Fibroblast of skin of back (primary cell): ENCODE measurements at places on chromosomes 1 and 21.

GRCh38 chr1:5891137-5891536, 101.1 kb downstream of the NPHP4 start:
- DNase-seq = no peak

- DNase-seq = peak; percentile 91
Measured at GRCh38 chr1:212595787-212596714, 12.5 kb upstream of the ATF3 start.

DNA sequence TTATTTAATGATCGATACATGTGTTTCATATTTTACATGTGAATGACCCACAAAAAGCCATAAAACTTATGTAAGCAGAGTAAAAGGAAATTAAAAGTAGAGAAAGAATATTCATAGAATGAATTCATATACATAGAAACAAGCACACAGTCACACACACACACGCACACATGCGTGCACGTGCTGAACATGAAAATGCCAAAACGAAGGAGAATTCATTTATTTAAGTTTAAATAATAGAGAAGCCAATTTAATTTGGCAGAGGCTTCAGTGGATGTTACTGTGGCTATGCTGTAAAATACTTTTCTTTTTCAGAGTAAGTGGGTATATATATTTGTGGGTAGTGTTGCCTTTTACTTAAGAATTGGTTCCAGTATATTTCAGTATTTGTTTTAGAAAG, 145.0 kb upstream of the C21orf91 start:
- no peak for DNase-seq

DNA sequence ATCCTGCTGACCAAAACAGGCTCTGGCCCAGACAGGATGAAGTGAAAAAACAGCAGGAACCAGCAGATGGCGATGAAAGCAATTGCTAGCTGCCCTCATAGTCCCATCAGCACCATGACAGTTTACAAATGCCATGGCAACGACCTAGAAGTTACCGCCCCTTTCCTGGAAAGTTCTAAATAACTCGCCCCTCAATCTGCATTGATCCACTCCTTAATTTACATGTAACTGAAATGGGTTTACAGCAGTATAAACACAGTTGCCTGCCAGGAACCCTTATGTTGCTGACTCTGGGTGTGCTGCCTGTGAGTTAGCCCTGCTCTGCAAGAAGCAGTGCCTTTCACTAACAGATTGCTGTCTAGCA, 65.5 kb upstream of the CR1L start:
- DNase-seq = peak; percentile 49

- no peak for DNase-seq
Measured at GRCh38 chr21:26847002-26847401, 1.8 kb upstream of the ADAMTS1 start.

- no peak for DNase-seq
Measured at GRCh38 chr1:232856541-232856940, 51.3 kb downstream of the MAP10 start.

DNA sequence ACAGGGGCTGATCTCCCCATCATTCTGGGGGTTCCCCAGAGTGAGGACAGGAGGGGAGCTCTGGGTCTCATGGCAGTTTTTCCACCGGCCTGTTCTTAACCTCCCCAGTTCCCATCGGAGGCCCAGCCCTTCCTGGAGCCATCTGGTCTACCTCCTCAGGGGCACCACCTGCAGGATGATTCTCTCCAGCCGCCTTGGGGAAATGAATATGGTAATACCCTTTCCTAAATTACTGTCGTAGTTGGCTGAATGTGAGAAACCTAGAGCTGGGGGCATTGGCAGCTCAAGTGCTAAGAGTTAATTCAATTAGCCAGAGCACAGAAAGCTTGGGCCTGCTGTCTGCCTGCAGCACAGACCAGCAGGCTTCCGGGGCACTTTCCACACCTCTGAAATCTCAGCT, 64.9 kb downstream of the TAS1R2 start:
- DNase-seq = no peak

DNA sequence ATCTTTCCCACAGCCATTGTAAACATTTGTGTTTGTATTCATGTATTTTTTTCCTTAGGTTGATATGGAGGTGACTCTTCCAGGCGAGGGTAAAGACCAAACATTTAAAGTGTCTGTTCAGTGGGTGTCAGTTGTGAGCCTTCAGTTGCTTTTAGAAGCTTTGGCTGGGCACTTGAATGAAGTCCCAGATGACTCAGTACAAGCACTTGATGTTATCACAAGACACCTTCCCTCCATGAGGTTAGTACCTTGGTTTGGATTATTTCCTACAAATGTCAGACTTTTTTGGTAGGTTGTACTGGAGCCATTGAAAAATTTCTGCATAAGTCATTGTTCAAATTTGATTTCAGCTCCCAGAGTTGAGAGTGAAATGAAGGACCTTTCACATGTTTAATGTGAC, 17.4 kb downstream of the AGO4 start:
- DNase-seq = no peak

GRCh38 chr1:183194527-183195141, 8.6 kb downstream of the LAMC2 start:
- no peak for DNase-seq

GRCh38 chr1:210815641-210816550, 318.1 kb downstream of the KCNH1 start:
- DNase-seq = no peak

DNA sequence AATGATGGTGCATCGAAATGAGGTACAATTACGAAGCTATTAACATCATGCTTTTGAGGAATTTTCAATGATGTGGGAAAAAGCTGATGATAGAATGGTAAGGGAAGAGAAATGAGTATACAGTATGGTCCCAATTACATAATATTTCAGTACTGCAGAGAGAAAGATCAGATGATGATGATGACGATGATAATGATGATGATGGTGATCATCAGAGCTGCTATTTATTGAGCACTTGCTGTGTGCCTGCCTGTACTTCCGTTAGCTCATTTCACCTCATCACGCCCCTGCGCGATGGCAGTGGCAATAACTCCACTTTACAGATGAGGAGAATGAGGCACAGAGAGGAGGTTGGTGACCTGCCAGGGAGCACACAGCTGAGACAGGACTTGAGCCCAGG, 620.8 kb downstream of the MATN1 start:
- DNase-seq = no peak

- no peak for DNase-seq
Measured at GRCh38 chr21:45252448-45252925, 35.2 kb downstream of the POFUT2 start.

DNA sequence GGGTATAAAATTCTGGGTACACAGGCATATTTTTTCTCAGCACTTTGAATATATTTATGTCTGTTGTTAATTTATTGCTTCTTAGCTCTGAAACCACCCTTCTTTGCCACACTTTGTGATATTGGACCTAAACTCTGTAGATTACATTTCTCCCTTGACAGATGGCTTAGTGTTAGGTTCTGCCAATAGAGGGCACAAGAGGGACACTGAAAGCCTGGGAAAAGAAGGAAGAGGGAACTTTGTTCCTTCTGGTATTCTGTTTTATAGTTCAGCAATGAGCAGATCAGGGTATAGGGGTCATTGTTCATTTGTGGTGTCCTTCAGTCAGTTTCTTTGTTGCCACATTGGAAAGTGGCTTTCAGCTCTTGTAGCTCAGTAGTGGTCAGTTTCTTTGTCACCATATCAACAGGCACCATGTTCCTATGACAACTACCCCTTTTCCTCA, 423.5 kb upstream of the PROX1 start:
- DNase-seq = peak; percentile 3

- no peak for DNase-seq
Measured at GRCh38 chr1:92476071-92476631, 10.6 kb downstream of the GFI1 start.

- no peak for DNase-seq
Measured at GRCh38 chr1:67495327-67495726, 65.1 kb upstream of the SERBP1 start.

GRCh38 chr21:36710729-36711048, 11.8 kb downstream of the SIM2 start:
- DNase-seq = no peak

DNA sequence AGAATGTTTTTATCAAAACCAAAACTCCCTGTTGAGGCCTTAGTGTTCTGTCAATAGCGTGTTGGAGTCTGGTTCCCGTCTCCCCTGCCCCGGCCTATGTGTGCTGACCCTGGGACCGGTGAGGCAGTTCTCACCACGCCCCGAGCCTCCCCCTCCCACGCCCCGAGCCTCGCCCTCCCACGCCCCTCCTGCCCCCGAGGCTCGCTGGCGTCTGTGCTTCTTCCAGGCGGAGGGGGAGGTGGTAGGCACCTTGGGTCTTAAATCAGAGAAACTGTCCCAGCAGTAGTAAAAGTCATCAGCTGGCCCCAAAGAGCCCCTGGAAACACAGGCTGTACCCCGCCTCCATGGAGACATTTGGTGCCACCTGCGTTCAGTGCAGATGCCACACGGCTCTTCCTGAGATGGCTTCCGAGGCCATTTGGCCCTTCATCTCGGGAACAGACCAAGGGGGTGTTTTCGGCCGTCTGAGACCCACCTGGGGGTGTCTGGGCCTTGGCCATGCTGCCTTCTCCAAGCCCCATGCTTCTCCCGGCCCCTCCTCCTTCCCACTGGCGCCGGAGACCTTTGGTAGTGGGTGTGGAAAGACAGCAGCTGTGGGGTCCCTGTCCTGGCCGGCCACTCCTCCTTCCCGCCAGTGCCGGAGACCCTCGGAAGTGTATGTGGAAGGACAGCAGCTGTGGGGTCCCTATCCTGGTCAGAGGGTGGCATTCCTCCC, 44.7 kb downstream of the SKI start:
- DNase-seq = no peak

DNA sequence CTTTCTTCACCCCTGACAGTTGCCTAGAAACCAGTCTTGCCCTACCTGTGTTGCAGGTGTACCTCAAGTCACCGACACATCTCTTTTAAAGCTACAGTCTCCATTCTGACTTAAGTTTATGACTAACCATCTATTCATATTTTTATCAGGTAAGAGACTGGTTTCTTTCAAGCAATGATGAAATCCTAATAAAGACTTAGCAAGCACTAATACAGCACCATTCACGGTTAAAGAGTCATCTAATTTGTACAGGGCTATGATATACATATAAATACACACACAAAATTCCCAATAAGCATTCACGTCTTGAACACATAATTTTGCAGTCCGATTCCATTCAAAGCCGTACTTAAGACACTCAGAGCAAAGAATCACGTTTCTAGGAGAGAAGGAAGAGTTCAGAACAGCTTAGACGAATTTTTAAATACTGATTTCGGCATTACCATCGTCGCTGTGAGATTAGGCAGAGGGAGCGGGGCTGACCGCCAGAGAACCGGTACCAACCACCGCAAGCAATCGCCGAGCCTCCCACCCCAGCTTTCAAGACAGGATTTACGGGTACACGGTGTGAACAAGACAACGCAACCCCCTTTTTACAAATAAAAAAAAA, 943 bp downstream of the ERRFI1 start:
- DNase-seq = no peak

DNA sequence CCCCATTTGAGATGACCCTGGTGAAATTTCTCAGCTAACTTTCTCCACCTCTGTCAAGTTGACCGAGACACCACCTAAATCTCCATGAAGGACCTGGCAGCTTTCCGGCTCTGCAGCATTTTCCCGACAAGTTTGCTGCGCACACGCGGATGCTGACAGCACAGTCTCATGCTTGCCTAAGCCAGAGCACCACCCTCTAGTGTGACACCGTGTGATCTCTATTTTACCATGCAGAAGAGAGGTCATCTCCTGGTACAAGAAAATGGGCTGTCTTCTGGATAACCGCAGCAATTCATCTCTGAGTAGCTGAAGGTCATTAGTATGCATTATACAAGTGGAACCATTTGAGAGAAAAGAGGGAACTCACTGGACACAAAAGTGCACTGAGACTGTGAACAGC, 38.9 kb upstream of the H6PD start:
- DNase-seq = no peak

DNA sequence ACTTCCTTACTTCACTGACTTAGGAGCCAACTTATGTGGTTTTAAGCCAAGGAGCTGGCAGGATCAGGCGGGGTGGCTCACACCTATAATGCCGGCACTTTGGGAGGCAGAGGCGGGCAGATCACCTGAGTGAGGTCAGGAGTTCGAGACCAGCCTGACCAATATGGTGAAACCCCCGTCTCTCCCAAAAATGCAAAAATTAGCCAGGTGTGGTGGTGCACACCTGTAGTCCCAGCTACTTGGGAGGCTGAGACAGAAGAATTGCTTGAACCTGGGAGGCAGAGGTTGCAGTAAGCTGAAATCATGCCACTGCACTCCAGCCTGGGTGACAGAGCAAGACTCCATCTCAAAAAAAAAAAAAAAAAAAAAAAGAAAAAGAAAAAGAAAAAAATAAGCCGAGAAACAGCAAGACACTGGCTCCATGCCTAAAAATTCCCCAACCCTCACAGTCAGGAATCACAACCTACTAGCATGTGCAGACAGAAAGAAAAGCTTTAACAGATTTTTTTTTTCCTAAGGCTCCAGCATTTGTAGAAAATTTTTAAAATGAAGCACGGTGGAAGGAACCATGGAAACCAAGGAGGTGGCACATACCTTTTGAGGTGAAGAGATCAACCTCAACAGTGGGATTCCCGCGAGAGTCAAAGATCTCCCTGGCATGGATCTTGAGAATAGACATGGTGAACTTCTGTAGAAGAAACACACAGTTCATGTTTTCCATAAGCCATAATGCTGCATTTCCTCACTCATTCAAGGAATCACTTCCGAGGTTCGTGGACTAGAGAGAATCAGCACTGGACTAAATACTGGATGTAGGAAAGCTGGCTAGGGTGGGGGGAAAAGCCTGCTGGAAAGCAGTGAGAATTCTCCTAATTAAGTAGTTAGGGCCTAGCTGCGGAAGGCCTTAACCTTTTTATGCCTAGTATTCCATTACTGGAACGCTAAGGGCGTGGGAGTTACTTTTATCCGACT, 4.0 kb downstream of the ENO1 start:
- DNase-seq = no peak

GRCh38 chr1:211925016-211925415, 94.5 kb upstream of the LPGAT1 start:
- DNase-seq = no peak

DNA sequence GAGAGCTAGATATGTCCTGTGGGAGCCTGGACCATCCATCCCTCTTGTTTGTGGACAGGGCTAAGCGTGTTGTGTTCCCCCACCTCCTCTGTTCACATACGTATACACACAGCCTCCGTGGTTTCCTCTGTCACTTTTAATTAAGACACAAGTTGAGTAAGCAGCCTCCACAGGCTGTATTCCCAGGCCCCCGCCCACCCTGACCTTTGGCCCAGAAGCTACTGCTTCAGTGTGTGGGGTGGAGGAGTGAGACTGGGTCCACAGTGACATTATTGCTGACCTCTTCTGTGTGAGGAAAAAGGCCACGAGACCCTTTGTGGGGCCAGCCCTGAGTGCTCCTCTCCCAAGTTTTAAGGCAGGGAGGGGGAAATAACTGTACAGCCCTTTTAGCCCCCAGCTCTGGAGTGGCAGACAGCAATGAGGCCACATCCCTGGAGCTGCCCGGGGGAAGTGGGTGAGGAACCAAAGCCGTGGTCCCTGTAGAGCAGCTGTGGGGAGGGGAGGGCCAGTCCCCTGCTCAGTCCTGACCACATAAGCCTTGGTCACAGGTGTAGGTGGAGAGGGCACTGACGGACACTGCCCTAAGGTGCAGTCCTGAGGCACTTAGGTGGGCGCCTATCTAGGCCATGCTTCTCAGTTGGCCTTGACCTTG, 4.4 kb downstream of the ELOVL1 start:
- no peak for DNase-seq
